ENCODE measurements at places on chromosomes 12 and 14.

GRCh38 chr14:23831596-23831995 lies 122.0 kb upstream of the DHRS4 start:
- ATAC-seq, result peak; percentile 72

DNA sequence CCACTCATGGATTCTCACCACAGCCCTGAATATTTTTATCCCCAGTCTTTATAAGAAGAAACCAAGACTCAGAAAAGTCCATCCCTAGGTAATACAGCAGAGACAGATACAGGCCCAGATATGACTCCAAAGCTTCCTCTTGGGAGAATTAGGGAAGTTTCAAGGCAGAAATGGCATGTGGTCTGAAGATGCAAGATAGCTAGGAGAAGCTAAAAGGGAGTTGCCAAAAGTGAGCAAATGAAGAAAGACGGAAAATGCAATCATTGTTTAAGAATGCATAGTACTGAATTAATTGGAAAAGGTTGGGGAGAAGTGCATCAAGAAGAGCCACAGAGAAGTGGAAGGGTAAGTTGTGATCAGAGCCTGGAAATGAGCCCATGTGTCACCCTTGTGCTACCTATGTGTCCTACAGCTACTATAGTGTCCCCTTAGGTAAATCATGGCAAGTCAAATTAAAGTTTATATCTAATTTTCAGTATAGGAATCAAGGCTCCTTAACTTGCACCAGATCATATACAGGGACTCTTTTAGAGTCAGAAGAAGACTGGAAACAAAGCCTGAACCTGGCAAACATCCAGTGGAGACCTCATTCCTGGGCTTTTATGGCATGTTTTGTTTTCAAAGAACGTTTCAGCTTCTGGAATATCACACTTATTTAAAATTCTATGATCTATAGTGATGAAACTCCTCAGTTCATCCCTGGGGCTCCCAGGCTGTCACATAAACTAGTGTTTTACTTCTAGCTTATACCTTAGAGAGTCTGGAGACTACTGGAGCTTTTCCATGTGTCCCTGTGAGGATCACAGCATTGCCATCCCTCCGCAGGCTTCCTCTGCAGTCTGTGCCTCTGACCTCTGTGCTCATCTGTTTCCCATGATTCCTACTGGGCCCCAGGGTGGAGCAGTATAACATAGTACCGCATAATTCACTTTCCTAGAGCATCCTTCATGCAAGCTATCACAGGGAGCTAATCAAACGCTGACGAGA lies 189.0 kb upstream of the CDKN3 start:
- no peak for ATAC-seq

- no peak for ATAC-seq
These were observed 73.7 kb downstream of the BBS10 start for GRCh38 chr12:76274420-76275083.

- no peak for ATAC-seq
These were observed 99.7 kb upstream of the C14orf180 start for GRCh38 chr14:104479901-104480300.

GRCh38 chr14:97299661-97300060 lies 502.5 kb downstream of the VRK1 start:
- no peak for ATAC-seq

GRCh38 chr12:64756376-64756775 lies 2.8 kb downstream of the GNS start:
- no peak for ATAC-seq

- ATAC-seq, result no peak
These were observed 210.9 kb downstream of the ERC1 start for GRCh38 chr12:1201886-1202285.

- ATAC-seq, result peak; percentile 93
These were observed 11.1 kb downstream of the RASSF3 start for GRCh38 chr12:64621257-64621942.

DNA sequence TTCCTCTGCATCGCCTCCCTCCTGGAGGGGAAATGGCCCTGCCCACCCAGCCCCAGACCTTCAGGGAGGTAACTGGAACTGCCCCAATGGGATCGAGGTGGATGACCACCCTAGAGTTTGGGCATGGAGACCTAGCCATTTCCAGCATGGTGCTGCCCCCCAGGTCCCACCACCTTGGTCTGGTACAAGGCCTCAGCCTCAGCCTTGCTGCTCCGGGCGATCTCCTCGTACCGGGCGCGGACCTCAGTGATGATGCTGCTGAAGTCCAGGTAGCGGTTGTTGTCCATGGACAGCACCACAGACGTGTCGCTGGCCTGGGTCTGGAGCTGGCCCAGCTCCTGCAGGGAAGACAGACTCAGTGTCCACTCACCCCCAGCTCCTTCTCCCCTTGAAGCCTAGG lies 4.4 kb downstream of the KRT78 start:
- ATAC-seq, result no peak

DNA sequence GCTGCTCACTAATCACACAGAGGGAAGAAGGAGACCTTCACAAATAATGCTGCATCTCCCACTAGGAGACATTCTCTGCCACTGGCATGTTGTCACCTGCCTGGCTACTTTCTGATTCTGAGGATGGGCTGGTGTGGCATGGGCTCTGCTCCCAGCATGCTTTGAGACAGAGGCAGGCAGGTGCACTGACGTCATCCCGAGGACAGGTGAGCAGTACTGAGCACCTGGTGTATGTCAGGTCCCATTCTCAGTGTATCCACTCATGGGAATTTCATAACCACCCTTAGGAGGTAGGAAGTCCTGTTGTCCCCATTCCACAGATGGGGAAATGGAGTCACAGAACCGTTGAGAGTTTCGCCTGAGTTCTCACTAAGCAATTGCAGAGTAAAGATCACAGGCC lies 597.9 kb downstream of the VRK1 start:
- ATAC-seq, result no peak

GRCh38 chr12:105596731-105597130 lies 266.2 kb downstream of the C12orf75 start:
- no peak for ATAC-seq

- peak; percentile 3 for ATAC-seq
These were observed 4.6 kb downstream of the MTRFR start for GRCh38 chr12:123237646-123238329.

DNA sequence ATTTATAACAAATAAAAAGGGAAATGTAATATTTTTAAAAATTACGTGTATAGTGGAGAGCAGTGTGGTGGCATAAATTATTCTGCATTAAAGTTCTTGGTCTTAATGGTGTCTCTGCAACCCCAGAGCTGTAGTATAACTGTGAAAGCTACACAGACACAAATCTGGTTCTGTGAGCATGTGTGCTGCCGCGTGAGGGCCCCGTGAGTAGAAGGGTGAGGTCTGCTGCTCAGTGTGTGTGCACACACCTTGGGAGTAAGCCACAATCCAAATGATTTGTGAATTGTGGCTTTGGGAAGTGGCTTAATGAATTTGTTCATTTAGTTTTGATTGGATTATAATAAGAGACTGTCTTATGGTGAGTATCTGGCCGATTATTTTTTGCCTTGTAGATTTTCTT lies 16.8 kb downstream of the PELI2 start:
- ATAC-seq, result no peak

GRCh38 chr12:50642035-50642451 lies 121.9 kb upstream of the ATF1 start:
- ATAC-seq, result no peak

DNA sequence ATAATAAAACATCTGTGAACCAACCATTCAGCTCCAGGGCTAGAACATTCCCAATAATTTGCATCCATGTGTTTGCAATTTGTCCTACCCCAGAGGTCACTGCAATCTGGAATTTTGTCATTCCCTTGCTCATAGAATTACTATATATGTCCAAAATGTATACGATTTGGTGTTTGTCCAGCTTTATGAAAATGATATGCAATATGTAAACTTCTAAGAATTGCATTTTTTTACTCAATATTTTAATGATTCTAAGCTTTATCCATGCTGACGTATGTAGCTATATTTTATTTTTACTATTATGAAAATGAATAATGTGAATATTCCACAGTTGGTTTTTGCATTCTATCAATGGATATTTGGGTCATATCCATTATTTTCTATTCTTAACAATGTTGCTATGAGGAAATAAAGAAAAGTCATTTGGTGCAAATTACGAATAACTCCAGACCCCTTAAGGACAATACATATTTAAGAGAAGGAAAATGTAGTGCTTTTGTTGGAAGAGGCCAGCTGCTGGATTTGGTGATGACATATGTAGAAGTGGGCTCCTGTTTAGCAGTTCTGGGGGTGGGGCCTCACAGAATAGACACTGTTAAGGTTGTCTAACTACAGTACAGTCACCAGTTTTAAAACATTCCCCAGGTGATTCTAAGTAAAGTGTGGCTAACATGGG lies 139.4 kb downstream of the SLC38A4 start:
- no peak for ATAC-seq

DNA sequence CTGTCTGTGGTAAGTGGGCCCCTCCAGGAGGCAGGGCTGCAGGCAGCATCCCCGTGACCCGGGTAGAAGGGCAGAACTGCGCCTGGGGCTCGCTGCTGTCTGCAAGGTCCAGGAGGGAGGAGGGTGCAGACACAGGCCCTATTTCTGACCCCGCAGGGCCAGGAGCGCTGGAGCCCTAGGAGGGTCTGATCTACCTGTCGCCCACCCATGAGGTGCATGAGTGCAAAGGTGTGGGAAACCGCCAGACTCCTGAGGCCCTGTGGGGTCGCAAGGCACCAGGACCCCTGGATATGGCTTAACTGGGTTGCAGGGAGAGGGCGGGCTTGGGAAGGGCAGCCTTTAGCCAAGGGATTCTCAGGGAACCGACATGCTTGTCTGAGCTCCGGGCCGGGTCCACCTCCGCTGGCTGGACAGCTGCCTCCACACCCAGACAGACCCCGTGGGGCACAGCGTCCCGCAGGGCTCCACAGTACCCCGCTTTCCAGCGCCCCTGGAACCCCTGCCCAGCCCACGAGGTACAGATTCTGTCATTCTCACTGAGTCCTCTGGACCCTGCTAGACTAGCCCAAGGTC lies 72.9 kb upstream of the TSPAN11 start:
- ATAC-seq, result peak; percentile 49

DNA sequence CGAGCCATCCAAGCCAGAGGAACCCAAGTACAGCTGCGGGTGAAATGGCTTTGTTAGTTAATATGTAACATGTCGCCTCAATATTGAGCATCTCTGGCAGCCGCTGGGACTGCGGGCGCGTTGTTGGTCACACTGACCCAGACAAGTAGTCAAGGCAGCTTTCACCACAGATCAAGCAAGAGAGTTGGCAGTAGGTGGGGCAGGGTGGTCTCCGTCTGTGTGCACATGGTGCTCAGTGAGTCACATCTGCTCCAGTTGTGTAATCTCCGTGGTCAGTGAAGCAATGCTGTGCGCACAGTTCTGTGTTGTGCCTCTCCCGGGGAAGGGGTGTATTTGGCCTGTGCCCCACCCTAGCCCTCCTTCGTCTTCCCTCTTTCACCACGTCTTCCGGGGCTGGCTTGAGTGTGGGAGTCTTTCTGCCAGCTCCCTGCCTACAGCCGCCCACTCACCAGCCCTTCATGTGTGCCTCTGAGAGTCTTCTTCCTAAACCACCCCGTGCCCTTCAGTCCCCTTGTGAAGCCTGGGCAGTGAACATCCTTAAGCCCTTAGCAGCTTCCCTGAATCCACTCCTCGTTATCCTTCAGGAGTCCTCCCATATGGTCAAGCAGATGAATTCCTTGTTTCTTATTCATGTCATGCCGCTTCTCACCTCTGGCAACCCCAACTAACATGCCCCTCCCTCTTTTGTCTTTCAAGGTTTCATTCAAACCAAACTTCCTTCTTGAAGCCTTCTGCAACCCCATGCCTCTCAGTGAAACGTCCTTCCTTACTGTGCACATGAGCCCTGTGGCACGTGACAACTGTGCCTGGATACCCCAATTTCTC lies 242.1 kb downstream of the CACNA1C start:
- no peak for ATAC-seq

GRCh38 chr14:31968956-31969698 lies 108.0 kb upstream of the ARHGAP5 start:
- ATAC-seq, result no peak

DNA sequence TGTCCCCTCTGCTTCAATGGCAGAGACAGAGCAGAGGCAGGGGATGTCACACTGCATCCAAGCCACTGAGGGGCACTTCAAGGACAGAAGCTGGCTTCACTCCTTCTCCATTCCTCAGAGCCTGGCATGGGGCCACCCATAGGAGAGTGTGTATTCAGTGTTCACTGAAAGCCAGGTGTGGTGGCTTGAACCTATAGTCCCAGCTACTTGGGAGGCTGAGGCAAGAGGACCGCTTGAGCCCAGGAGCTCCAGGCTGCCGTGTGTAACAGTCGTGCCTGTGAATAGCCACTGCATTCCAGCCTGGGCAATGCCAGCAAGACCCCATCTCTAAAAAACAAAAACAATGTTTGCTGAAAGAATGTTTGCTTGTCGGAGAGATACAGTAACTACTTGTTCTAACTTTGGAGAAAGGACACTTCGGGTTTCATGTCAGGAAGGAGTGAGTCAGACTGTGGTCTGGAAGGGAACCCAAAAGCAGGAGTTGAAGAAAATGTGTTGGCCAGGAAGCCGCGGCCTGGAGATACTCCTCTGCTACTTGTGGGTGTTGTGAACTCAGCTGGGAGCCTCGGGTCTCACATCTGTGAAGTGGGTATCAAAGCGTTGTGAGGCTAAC lies 43.4 kb downstream of the ELK3 start:
- no peak for ATAC-seq

Measured in stimulated activated memory B cell treated with anti-CD40 and anti-IgM and Interleukin-4, amounts not matched to agents 10 μg/mL and 1 μg/mL and 100 μg/mL, for 72 hours (primary cell).